ENCODE measurements at places on chromosomes 3 and 15.

GRCh38 chr3:171822431-171823106 lies 12.3 kb upstream of the PLD1 start:
- no peak for DNase-seq

DNA sequence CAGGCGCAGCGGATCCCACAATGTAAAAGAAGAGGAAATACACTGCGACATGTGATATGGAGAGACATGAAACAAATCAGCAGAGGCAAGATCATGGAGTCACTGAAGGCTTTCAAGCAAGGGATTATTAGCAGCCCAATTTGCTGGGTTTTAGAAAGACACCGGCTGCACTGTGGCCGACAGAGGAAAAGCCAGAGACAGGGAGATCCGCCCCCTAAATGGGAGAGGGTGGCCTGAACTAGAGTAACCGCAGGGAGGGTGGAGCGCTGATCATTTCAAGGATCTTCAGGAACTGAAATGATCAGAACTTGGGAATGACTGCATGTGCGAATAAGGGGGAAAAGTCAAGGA lies 612 bp upstream of the C15orf40 start:
- DNase-seq, result no peak

- DNase-seq, result peak; percentile 54
Measured at GRCh38 chr3:94862703-94863102, 799.8 kb downstream of the NSUN3 start.

DNA sequence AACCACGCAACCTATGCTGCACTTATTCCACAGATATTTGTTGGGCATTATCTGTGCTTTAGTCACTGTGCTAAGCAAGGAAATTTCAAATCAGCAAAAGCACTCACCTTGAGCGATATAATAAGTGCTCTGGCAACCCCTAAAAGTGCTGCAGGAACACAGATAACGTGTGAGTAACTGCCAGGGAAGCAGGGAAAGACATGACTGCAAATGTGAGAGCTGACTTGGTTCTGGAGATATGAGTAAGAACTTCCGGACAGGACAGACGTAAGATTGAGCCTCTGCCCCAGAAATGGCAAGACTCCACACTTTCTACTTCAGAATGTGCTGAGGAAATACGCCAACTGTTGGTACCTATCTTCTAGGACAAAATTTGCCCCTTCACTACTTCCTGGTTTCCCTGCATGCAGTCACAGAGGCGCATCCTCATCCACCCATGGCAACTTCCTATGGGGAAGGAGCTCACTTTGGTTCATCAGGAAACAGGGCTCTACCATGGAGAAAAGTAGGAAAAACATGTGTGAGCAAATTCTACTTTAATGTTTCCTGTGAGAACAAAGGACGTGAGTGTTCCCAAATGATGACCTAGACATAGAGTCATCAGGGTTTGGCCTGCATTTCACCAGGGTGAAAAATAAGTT lies 41.7 kb downstream of the AQP9 start:
- DNase-seq, result no peak

- DNase-seq, result peak; percentile 54
Measured at GRCh38 chr3:195815169-195815771, 3.5 kb upstream of the MUC4 start.

GRCh38 chr3:23809840-23810342 lies 4.1 kb downstream of the UBE2E1 start:
- no peak for DNase-seq

GRCh38 chr3:114147251-114147650 lies 31.6 kb downstream of the DRD3 start:
- no peak for DNase-seq

- no peak for DNase-seq
Measured at GRCh38 chr3:62229908-62230307, 143.4 kb downstream of the FEZF2 start.

- no peak for DNase-seq
Measured at GRCh38 chr3:40663280-40663679, 138.5 kb downstream of the ZNF621 start.

DNA sequence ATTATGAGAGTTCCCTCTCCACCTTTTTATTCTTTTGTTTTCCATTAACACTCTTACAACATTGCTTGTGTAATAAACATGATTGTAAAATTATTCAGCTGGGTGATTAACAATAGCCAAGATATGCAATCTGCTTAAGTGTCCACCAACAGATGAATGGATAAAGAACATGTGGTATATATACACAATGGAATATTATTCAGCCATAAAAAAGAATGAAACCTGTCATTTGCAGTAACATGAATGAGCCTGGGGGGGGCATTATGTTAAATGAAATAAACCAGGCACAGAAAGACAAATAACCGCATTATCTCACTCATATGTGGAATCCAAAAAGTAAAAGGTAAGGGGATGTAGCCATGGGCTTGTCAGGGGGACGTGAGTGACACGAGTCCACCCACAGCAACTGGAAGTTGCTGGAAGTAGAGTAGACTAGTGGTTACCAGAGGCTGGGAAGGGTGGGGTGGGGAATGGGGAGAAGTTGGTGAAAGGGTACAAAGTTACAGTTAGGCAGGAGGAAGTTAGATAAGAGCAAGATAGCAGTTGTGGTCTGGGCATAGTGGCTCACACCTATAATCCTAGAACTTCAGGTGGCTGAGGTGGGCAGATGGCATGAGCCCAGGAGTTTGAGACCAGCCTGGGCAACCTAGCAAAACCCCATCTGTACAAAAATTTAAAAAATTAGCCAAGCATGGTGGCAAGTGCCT lies 28.7 kb upstream of the CD47 start:
- no peak for DNase-seq

DNA sequence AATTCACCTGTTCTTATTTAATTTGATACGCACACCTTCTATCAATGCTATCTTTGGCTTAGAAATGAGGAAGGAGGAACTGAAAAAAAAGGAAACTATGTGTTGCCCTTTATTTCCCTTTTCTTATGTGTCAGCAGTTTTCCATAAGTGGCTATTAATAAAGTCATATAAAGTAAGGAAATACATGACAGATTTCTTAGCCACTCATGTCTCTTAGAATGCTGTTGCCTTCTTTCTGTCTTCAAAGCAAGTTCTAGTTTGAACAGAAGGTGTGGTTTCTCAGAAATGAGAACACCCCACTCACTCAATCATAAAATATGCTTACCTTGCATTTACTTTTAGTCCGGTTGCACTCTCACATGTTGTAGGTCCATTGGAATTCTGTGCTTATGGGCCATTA lies 640.5 kb upstream of the GRM7 start:
- no peak for DNase-seq

- peak; percentile 50 for DNase-seq
Measured at GRCh38 chr15:64634576-64635498, 140.6 kb downstream of the RBPMS2 start.

- DNase-seq, result no peak
Measured at GRCh38 chr15:48367483-48367882, 36.3 kb downstream of the DUT start.

- DNase-seq, result no peak
Measured at GRCh38 chr3:43093974-43094373, 11.9 kb downstream of the POMGNT2 start.

GRCh38 chr3:32817257-32817557 lies 590 bp upstream of the TRIM71 start:
- DNase-seq, result no peak

DNA sequence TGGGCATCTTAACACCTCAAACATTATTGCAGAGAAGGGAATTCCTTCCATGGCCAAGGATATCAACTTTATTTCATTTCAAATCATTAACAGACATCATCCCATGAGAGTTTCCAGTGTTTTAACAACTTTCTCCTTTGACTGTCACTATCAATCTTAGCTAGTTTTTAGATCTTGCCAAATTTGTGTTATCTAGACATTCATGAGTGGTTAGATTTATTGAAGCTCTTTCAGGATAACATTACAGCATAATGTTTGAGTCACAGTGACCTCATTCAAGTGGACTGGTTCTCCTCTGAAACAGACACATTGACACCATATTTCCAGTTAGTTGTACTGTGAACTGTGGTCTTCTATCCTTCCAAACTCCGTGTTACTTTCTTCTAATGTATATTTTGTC lies 8.6 kb upstream of the TNFAIP8L3 start:
- no peak for DNase-seq

- peak; percentile 96 for DNase-seq
Measured at GRCh38 chr3:170180908-170181885, at the start of gene PHC3. TSS of gene PHC3 (minus strand) at chr3:170181733. CDS start at chr3:170181715, 18 bp downstream.

DNA sequence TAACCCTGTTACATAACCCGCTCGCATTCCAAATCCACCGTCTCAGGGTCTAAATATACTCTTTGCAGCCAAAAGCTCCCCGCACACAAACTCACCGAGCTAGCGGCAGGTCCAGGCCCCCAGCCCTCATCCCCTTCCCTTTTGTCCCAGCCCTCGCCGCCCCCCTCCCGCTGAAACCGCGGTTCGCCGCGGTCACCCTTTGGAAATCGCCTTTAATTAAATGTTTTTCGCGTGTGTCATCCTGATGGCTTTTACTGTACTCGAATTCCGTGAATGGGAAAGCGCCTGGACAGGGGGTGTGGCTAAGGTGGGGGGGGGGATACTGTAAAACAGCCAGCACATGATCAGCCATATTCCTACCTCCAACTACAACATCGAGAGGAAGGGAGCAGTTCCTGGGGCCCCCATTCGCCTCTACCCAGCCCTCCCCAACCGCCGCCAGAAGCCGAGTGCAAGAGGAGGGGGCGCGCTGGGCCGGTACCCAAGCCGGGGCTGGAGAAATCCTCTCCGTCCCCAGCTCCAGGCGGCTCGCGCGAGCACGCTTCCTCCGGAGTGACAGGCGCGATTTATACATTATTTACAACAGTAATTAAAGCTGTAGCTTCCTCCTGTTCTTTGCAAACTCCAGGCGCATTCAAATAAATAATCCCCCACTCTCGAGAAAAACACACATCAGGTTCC lies 1.7 kb downstream of the RORA start:
- DNase-seq, result peak; percentile 35

DNA sequence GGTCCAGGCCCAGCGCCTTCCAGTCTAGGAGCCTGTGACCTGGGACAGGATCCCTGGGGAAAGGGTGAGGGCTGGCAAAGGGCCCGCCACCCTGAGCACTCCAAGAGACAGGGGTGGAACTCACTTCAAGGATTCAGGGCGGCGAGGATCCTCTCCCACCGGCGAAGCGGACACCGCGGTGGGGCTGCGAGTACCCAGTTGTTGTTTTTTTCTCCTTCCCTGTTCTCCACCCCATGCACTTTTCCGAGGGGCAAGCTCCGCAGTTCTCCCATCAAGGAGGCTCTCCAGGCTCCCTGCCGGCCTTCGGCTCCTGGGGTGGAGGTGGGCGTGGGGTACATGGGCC lies 387 bp upstream of the PAQR5 start:
- DNase-seq, result no peak

DNA sequence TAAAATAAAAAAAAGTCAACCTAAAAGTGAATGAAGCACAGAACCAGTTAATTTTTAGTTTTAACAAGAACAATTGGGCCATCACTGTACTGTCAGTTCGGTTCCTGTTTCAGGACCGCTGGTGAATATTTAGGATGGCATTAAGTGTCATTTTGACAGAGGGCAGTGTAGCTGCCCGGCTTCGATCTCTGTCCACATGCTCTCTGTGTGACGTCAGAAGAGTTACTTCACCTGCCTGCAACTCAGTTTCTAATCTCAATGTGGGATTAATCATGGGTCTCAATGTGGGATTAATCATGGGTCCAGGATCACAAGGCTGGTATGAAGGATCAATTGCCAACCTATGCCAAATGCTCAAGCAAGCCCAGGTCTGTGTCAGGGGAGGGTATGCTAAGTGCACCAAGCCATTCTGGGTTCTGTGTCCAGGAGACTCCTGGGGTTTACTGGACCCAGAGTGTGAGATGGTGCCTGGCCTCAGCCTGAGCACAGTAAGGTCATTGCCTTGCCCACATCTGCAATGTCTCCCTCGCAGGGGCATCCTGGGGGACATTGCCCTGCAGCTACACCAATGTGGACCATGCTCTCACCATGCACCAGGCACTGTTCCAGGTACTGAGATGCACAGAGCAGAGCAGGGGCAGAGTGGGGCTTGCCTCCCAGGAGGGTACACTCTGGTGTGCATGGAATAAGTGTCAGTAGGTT lies 8.1 kb downstream of the GABRA5 start:
- no peak for DNase-seq

- no peak for DNase-seq
Measured at GRCh38 chr3:129624347-129625071, 18.0 kb upstream of the PLXND1 start.

DNA sequence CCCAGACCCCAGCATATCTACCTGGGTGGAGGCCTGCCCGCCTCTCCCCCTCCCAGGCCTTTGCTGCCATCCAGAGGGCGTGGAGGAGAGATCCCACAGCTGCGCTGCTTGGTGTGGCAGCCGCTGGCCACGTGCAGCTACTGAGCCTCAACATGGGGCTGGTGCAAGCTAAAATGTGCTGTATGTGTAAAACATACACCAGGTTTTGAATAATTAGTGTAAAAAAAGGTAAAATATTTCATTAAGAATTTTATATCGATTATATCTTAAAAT lies 95.8 kb downstream of the SEC22A start:
- no peak for DNase-seq

DNA sequence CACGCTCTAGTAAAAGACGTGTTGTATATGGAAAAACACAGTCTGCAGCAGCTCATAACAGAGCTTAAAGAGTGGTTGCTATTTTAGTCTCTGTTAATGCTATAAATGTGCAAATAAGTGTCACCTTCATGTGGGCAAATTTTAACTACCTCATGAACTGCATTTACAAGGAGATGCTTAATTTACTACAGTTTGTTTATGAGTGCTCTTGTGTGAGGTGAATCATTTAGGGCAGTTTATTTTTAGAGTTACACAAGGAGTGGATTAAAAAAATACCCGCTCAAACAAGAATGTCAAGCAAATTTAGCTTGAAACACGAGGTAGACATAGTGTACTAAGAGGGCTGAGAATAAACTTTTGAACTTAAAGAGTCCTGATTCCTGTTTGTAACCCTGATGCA lies 579.0 kb downstream of the MFSD1 start:
- DNase-seq, result no peak

DNA sequence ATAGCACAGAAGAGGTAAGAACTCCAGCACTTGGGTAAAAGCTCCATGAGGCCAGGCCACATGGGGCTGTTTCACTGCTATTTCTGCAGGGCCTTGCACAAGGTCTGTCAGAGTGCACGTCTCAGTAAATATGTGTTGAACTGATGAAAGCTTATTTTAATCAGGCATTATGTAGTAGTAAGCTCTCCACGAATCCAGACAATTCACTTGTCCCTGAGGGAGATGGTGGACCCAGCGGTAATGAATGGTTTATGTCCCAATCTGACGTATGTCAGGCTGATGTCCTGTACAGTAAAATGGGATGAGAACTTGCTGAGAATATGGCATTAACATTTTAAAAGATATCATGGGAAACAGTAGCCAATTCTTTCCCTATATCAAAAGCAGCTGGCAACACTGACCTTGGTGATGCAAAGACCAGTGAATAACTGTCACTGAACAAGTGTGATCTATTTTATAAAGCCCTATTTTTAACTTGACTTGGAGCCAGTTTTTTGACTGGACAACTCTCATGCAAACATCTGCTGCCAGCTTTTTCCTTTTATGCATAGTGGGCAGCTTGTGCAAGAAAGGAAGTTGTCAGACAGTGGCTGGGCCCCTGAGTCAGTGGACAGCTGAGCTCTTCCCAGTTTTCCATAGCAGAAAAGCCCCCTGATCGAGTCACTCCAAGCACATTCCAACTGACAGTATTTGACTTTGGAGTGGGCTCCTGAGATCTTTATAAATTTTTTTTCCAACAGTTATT lies 519.8 kb upstream of the MDFIC2 start:
- no peak for DNase-seq

GRCh38 chr15:57124036-57124435 lies 205.6 kb downstream of the TCF12 start:
- DNase-seq, result no peak
